ENCODE measurements at places on chromosomes 3 and 15.

DNA sequence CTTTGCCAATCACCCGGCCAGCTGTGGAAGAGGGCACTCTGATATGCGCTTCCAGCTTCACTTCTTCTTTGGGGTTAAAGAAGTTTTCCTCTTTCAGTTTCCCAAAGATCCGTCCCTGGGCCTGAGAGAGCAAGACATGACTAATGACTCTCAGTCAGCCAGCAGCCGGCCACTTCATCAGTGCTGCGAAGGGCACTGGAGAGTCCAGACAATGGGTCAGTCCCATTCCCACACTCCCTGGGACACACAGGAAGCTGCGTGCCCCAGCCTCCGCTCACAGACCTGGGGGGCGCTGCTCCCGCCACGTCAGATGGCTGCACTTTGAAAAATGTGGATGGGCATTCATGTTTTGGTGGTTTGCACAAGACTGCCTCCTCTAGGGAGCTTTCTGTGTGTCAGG is 63.3 kb downstream of the SENP2 start:
- no peak for DNase-seq

DNA sequence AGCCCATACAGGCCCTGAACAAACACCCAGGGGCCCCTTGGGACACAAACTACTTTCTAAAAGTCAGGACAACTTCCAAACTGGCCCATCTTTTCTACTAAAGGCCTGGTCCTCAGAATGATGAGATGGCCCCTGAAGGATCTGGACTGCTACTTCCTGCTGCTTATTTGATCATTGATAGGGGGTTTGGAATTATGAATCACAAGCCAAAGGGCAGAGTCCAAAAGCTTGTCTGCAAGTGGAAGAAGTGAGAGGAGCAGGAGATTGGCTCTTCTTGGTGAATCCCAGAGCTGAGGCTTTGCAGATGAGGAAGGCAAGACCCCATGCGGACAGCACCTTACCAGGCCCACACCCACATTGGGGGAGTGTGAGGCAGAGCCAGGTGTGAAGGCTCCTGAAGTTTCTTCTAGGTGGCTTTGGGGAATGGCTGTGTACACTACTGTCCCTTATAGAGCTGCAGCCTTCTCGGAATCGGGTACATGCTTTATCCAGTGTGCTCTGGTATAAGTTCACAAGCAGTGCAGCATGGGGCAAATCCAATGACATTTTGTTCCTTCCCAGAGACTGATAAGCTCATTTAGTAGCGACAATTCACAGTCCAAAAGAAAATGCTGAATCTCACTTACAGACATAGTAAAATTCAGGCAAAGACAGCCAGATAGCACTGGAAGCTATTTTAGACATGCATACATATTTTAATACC is 133.1 kb downstream of the RORA start:
- no peak for DNase-seq

DNA sequence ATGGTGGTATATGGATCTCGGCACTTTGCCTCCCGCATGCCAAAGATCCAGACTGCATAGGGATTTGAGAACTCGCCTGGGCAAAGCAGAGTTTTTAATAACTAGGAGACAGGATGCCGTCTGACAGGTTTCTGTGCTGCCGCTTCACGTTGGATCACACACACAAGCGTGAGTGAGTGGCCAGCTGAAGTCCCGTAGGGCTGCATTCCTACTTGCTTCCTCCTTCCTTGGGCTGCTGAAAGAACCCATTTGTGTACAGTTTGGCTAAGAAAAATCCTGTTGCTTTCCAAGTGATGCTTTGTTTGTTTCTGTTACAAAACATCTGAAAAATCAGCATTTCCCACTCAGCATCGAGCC is 604.3 kb upstream of the CFAP20DC start:
- no peak for DNase-seq

GRCh38 chr3:69831737-69832136 is 92.5 kb downstream of the MITF start:
- no peak for DNase-seq

GRCh38 chr3:55636300-55637195 is 149.4 kb upstream of the WNT5A start:
- no peak for DNase-seq

DNA sequence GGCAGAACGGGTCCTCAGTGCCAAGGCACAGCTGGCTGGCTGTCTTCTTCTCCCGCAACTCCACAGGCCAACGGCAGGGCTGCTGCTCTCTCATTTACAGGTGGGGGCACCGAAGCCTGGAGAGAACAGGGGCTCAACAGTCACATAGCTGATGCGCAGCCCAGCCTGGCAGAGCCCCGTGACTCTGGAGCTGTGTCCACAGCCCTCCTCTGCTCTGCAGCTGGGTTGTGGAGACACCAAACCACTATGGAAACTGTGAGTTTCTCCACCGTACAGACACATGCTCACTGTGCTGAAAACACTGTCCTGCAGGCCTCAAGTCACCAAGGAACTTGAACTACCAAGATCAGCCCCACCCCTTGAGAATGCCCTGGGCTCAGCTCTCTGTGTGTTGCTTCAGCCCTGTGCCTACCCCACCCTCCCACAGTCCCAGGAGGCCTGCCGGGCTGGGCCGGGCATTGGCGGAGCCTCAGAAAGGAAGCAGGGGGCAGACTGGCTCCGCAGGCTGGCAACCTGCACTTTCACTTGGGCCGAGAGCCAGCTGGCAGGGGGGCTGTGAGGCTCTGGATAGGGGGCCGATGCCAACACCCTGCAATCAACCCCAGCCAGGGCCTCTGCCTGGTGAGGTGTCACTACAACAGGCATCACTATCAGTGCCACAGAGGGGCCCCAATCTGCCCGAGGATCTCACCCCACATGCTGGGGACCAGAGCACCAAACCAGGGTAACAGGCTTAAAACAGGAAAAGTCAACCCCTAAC is 113.7 kb upstream of the RPL32 start:
- DNase-seq, result no peak

GRCh38 chr3:185896636-185897035 is 41.2 kb downstream of the TRA2B start:
- DNase-seq, result no peak

DNA sequence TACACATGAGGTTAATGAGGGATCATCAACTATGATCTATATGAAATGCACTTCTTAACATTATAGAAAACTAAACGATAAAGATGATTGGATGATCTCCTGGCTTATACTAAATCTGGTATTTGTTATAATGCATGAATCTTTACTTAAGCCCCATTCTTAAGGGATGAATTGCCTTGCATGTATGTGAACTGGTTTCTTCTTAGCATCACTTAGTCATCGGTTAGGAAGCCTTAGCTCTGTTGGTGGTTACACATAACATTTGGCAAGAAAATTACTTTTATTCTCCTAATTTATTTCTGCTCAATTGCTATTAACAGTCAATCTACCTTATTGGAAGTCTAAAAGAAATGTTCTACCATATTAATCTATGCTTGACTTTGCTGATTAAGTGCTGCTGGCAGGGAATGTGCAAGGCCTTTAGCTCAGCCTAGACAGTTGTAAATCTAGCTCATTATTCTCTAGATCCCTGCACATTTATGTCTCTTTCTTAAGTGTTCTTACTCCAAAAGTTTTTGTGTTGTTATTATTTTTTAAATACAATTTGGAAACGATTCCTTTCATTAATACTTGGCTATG is 356.0 kb downstream of the ZPLD1 start:
- DNase-seq, result peak; percentile 18

GRCh38 chr15:82317091-82317489 is 32.2 kb downstream of the GOLGA6L10 start:
- no peak for DNase-seq

DNA sequence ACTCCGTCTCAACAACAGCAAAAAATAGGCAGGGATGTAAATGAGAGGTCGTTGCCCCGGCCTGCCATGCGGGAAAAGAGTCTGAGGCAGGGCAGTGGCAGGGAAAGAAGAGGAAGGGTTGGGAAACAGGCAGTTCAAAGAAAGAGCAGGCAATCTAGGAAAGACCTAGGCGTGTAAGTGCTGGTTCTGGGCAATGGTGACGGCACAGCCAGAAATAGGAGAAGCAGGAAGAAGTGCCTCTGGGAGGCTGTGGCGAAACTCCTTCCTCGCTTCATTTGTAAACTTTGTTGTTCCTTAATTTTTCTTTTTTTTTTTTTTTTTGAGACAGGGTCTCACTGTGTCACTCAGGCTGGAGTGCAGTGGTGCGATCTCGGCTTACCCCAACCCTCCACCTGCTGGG is 4.3 kb downstream of the SLC51A start:
- DNase-seq, result no peak

GRCh38 chr15:98433856-98434255 is 214.5 kb upstream of the IGF1R start:
- DNase-seq, result no peak

DNA sequence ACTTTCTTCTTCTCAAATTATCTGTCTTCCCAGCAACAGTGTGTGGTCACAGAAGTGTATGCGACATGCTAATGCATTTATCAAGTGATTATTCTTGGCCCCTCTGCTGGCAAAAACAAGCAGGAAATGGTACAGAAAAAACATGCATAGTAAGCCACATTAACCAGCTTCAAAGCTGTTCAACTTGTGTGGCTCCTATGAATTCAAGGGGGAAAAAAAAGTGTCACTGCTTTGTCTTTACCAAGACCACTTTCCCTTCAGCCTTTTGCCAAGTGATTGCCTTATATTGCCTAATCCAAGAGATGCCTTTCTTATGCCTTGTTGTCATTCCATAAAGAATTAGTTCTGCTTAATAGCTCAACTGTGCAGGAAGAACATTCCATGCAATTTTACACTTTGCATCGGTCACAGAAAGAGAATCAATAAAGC is 39.1 kb downstream of the PRTG start:
- no peak for DNase-seq

- no peak for DNase-seq
Observed at GRCh38 chr3:71380096-71380495, 203.4 kb downstream of the FOXP1 start.

- no peak for DNase-seq
Observed at GRCh38 chr3:190366133-190366532, 21.8 kb upstream of the CLDN16 start.

DNA sequence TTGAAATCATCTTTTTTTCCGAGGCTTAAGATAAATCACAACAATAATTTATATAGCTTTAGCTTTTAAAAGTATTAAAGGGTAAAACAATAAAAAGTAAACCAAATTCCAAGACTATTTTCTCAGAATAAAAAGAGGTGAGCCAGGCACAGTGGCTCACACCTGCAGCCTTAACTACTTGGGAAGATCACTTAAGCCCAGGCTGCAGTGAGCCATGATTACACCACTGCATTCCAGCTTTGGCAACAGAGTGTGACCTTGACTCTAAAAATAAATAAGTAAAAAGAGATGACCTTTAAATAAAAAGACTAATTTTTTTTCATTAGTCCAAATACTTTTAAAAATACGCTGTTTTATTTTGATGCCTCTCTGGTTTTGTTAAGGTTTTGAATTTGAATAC is 54.4 kb downstream of the C3orf80 start:
- no peak for DNase-seq

DNA sequence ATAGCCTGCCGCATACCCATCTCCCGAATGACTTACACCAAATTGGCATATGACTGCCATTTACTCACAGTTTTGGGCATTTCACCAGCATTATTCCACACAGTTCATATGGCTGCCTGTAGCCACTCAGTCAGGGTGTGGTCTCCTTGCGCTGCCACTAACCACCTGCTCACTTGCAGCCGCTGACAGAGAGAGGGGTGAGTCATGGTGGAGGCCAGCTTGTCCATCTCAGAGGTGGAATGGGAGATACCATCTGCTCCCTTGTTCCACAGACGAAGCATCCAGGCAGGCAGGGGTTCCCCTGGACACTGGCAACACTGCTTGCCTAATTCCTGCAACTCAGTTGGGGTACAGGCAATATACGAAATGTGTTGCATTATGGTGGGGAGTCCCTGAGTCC is 15.6 kb downstream of the CCRL2 start:
- peak; percentile 34 for DNase-seq

- DNase-seq, result no peak
Observed at GRCh38 chr3:15360788-15361493, 28.6 kb upstream of the SH3BP5 start.

DNA sequence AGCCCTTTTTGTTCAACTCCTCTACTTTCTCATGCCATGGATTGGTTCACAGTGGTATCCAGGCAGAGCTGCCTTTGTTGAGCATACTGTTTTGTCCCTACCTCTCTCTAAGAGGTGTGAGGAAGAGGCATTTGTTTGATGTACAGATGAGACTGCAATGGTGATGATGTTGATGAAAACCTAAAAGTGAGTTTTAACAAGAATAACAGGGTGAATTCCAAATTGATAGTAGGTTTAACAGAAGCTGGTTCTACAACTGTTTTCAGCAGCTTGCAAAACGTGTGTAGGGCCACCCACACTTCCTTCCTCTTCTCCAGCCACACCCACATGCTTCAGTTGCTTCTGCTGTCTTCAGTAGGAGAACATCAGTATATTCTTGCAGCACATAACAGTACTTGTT is 10.2 kb downstream of the SNRK start:
- no peak for DNase-seq

DNA sequence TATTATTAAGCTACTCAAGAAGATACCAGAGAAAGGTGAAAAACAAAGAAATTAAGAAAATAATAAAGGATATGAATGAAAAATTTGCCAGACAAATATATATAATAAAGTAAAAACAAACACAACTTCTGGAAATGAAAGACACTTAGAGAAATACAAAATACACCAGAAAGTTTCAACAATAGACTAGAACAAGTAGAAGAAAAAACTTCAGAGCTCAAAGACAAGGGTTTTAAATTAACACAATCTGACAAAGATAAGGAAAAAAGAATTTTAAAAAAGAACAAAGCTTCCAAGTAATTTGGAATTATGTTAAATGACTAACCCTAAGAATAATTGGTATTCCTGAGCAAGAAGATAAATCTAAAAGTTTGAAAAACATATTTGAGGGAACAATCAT is 135.3 kb downstream of the PLCH1 start:
- DNase-seq, result no peak

DNA sequence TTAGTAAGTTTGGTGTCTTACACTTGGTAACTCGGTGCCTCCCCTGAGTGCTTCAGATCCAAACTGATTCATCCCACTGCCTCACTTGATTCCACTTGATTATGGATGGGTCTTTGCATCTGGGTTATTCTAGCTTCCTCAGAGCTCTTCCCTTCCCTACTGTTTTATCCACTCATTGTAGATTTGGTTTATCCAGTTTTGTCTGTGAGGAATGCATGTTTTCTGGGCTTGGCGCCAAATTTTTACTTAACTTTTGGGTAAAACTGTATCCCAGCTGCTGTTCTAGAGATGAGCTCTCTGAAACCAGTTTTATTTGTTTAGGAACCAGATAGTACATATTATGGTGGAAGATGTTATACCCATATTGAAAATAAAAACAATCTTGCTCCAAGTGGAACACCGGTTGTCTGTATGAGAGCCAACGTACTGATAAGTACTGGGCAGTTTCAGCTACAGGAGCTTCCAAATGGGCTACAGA is 20.9 kb downstream of the RAD54L2 start:
- no peak for DNase-seq

DNA sequence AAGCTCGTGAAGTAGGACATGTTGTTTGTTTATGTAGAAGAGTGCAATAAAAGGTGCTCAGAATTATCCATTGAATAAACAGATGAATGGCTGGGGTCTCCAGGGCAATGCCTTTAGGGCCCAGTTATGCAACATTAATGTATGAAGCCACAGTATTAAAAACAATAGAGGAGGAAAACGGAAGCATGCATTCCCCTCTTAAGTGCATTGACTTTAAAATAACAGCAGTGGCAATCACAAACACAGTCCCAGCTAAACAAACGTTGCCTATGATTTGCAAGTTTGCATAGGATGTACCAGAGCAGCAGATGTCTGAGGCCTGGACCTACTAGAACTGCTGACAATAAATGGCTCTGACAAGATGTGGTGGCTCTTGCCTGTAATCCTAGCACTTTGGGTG is 60.6 kb upstream of the GCNT3 start:
- no peak for DNase-seq

GRCh38 chr15:58544756-58545155 is 113.0 kb downstream of the LIPC start:
- no peak for DNase-seq

- no peak for DNase-seq
Observed at GRCh38 chr3:128996200-128996599, 2.3 kb upstream of the CFAP92 start.
